MV-4-11 (cell line): ENCODE measurements at places on chromosomes 11 and 22.

GRCh38 chr22:50445071-50445879 is 29.6 kb downstream of the SBF1 start:
- DNase-seq, result no peak

GRCh38 chr11:112932593-112932992 is 28.6 kb upstream of the NCAM1 start:
- no peak for DNase-seq

GRCh38 chr11:117816151-117816741 is 8.3 kb downstream of the FXYD2 start:
- no peak for DNase-seq

GRCh38 chr11:113874581-113875233 is 665 bp downstream of the USP28 start:
- peak; percentile 10 for DNase-seq

- no peak for DNase-seq
Observed at GRCh38 chr22:19892925-19893324, 38.3 kb upstream of the GNB1L start.

GRCh38 chr11:57178334-57178733 is 3.4 kb upstream of the LRRC55 start:
- no peak for DNase-seq

DNA sequence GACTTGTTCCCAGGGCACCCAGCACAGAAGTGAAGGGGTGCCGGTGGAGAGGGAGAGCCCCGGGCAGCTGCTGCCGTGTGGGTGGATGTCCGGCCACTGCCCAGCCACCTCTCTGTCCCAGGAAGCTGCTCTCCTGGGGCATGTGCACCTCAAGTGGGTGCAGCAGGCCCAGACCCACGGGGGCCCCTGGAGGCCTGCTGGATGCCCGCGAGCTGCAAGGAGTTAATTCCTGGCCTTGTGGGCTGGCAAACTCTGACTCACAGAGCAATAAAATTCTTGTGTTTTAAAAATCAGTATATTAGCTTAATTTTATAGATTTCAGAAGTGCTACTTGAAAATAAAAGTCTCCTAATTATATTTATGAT is 37.4 kb upstream of the KCNQ1OT1 start:
- DNase-seq, result no peak

GRCh38 chr11:9936754-9937153 is 272.9 kb downstream of the SWAP70 start:
- no peak for DNase-seq

DNA sequence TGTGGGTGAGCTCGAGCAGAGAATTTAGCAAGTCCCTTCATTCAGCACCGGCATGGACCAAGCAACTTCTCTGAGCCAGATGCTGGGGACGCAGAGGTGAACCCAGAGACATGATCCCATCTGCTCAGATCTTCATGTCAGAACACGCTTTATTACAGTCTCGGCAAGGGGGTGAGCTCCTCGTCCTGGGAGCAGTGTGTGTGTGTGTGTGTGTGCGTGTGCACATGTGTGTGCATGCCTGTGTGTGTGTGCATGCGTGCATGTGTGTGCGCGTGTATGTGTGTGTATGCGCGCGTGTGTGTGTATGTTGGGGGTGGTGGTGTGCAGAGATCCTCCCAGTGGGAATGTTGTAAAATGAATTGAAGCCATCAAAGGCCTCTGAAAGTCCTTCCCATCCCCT is 9.8 kb downstream of the MIAT start:
- DNase-seq, result no peak

DNA sequence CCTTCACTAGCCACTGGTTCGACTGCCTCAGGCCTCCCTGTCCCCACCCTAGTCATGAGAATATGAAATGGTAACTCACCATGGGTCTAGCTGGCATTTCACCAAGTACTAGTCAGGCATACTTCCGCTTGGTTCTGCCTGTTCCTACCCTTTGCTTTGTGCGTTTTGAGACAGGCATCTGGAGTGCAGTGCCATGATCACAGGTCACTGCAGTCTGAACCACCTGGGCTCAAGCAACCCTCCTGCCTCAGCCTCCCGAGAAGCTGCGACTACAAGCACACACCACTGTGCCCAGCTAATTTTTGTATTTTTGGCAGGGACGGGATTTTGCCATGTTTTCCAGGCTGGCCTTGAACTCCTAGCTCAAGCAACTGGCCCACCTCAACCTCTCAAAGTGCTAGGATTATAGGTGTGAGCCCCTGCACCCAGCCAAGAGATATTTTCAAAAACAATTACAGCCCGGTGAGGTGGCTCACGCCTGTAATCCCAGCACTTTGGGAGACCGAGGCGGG is 14.1 kb downstream of the HRAS start:
- no peak for DNase-seq

- no peak for DNase-seq
Observed at GRCh38 chr11:28833169-28833568, 725.0 kb downstream of the METTL15 start.

DNA sequence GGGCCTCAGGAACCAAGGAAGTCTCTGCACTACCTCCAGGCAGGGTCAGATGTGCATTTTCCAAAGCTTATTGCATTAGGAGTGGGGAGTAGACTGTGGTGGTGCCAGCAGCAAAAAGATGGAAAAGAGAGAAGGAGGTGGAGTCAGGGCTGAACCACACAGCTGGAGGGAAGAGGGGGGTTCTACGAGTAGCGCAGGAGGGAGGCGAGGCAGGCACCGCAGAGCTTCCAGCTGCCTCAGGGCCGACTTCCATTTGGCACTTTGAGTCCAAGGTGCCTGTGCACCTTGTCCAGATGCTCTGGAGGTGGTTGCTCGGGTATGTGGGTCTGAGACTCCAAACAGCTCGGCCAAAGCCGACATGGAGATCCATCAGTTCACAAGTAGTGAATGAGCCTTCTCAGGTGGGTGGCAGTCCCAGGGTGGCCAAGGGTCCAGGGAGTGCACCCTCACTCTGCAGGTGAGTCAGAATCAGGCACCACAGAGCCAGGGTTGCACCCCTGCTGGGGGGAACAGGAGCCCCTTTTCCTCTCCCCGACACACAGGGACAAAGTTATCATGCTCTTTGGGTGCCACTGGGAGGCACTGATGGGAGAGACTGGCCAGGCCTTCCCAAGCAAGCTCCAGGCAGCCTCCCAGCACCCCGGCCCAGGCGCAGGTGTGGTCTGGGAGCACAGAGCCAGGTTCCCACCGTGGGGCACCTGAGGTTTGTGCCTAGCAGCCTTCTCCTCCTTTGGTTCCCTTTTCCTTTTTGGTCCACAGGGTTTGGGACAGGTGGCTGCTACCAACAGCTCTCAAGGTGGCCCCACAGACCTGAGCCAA is 30.2 kb downstream of the GGT5 start:
- no peak for DNase-seq

GRCh38 chr11:109425554-109425953 is 3.6 kb downstream of the C11orf87 start:
- peak; percentile 7 for DNase-seq

GRCh38 chr22:31075961-31076360 is 5.2 kb upstream of the SMTN start:
- no peak for DNase-seq

DNA sequence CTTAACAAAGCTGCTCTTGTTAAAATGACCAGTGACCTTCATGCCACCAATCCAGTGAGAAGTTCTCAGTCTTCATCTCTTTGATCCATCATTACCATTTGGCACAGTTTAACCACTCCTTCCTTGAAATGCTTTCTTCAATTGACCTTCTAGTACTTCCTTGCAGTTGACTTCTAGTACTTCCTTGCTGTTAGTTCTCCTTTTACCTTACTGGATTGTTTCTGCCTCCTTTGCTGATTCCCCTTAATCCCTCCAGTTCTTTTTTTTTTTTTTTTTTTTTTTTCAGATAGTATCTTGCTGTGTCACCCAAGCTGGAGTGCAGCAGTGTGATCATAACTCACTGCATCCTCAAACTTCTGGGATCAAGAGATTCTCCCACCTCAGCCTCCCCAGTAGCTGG is 66.0 kb upstream of the HORMAD2 start:
- DNase-seq, result peak; percentile 75

- DNase-seq, result no peak
Observed at GRCh38 chr11:80473562-80473961, 1032.7 kb upstream of the TENM4 start.

DNA sequence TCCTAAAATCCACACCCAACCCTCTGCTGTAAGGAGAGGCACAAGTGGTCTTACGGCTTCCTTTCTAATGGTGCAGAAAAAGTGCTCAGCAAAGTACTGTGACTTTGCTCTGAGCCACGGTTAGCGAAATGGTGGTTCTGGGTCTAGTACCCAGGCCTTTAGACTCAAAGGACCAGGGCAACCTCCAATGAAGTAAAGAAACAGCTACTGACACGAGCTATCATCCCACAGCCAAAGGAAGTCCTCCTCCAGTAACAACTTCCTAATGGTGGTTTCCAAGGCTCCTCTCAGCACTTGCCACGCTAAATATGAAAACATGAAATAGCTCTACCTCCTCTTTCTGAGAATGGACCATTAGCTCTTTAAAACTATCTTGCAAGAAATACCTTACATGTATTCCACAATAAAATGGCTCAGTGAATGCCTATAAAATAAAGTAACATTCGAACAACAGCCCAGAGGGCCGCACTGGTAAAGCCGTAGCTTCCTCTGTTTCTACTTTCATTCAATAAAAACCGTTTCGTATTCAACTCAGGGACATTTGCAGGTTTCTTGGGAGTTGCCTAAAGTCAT is 122.4 kb downstream of the ETS1 start:
- peak; percentile 16 for DNase-seq

DNA sequence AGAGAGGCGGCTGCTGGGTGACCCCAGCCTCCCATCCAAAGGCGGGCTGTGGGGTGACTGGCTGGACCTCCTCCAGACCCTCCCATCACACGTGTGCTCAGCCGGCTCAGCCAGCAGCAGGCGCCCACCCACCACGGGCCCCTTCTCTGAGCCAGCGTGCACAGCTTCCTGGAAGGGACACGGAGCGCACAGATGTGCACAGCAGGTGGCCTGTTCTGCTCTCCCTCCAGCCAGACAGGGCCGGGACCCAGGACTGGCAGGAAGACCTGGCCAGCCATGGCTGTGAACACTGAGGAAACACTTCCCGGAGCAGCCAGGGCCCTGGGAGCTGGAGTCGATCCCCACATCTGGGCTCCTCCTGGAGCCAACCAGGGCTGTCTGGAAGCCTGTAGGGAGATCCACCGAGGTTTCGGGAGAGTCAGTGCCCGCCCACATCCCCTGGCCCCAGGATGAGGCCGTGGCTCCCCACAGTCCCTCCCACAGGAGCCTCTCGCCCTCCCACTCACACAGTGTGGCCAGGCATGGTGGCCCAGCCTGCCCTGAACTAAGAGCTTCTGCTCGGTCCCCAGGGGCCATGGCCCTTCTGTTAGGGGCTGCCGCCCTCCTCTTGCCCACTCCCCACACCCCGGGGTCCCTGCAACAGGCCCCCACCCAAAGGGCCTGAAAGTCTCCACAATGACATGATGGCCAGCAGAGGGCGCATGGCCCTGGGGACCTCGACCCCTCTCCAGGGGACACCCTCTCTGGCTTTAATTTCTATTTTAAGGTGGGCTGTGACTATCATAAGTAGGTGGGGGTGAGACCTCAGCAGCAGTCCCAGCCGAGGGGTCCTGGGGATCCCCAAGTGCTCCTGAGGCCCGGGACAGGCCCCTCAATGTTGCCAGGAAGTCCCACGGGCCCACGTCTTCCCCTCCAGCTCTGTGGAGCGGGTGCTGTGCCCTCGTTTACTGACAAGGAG is 90.6 kb upstream of the FGF3 start:
- DNase-seq, result no peak

DNA sequence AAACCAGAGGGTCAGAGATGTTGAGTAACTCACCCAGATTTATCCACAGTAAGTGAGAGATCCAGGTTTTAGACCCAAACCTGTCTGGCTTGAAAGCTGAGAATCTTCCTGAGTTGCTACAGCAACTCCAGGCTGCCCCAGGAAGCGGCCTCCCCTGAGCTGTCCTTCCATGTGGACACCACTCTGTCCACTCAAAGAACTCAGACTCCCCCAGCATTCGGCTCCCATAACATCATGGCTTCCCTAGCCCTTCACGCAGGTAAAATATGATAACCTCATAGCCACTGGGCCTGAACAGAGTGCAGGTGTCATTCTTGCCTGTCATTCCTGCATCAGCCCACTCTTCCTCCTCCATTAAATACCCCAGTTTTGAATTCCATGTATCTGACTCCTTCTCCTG is 657.8 kb downstream of the TBC1D22A start:
- no peak for DNase-seq

DNA sequence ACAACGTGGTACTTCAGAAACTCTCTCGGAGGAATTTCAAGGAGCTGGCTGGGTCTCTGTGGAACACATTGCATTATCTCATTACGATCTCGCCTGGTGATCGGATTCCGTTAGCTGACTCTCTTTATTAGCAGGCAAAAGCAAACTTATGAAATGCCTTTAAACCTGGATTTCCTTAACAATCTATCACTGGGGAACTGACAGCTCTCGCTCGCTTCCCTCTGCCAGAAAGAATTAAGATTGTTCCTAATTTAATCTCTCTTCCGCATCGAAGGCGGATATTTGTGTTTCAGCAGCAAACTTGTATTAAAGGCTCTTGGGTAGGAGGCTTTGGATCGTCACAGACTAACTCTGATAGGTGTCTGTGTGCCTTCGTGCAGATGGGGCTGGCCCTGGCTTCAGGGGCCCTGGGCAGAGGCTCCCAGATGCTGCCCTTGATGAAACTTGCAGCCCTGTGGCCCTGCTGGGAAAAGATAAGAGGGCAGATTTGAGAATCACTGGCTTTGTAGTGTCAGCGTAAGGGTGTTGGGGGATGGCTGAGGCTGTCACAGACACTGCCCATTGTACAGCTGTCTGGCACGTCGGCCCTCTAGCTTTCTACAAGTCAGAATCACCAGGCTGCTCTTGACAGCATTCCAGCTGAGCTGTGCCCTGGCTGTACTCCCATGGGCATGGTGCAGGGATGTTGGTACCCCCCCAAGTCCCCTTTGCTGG is 162.2 kb upstream of the NECTIN1 start:
- DNase-seq, result peak; percentile 83

DNA sequence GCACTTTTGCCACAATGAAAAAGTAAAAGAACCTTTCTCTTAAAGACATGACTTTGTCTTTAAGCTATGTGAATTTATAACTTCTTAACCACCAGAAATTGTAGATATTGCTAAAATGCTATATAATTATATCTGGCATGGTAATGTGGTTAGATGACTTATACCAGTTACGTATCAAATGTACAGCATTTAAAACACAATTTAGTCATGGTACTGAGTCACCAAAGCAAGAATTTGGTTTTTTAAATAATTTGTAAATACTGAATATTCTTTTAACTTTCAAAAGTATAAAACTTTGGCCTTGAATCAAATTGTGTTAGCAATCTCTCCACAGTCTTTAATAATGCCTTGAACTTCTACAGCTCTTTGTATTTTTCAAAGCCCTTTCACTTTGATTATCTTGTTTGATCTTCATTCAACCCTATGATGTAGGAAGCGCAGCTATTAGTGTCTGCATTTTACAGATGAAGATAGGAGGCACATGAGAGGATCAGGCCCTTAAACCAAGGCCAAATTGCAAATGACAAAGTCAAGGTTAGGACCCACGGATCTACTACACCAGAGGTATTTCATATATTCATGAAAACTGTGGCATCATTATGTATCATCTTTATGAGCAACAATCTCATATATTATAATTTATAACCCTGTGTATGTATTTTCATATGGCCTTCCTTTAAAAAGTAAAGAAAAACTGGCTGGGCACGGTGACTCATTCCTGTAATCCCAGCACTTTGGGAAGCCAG is 4.4 kb upstream of the SYTL2 start:
- DNase-seq, result no peak

- no peak for DNase-seq
Observed at GRCh38 chr11:40998920-40999319, 460.5 kb downstream of the LRRC4C start.
